ENCODE measurements at places on chromosomes 4 and X.

GRCh38 chr4:4960574-4960973 lies 58.7 kb downstream of the CYTL1 start:
- no peak for DNase-seq

DNA sequence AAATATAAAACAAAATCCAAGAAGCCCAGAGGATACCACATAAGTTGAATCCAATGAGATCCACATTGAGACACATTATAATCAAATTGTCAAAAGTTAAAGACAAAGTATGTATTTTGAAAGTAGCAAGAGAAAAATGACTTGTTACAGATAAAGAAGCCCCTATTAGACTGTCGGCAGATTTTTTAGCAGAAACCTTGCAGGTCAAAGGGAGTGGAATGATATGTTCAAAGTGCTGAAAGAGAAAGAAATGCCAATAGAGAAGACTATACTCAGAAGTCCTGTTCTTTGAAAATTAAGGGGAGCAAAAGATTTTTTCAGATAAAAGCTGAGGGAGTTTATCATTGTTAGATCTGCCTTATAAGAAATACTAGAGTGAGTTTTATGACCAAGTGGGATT lies 148.9 kb upstream of the EPHA5 start:
- no peak for DNase-seq

GRCh38 chr4:147336252-147336651 lies 144.6 kb upstream of the EDNRA start:
- DNase-seq = no peak

- DNase-seq = no peak
These were observed 20.1 kb downstream of the LYAR start for GRCh38 chr4:4269856-4270255.

DNA sequence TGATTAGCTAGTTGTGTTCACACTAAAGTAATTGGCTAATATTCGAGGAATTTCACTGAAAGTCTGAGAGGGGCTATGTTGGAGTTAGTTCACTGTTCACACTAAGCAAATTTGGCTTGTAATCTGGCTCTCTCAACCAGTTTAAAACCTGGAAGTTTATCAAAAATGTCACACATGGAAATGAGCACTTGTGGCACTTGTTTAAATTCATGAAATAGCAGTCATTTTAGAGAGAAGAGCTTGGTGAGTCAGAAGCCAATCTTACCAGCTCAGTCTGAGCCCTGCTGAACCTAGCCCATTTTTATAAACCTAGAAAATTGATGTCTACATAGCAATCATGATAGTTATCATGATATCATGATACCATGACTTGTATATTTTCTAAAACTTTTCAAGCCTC lies 90.7 kb upstream of the JADE1 start:
- DNase-seq = no peak

- no peak for DNase-seq
These were observed 174.8 kb upstream of the NPY2R start for GRCh38 chr4:155033604-155034003.

GRCh38 chr4:159209249-159209648 lies 106.4 kb downstream of the RAPGEF2 start:
- DNase-seq = no peak

DNA sequence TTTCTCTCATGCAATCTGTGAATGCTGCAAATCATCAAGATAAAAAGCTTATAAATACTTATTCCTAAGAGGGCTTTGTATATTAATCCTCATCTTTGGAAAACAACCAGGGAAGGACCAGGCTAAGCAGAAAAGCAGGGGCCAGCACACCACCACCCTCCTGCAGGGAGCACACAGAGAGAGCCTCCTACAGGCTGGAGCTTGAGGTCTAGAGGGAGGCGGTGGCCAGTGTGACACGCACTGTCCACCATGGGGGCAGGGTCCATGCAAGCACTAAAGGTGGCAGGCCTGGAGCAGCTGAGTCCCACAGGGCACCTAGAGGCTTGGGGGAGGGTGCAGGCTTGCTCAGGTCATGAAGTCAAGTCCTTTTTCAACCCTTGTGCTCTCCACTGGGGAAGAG lies 236.9 kb downstream of the TACR3 start:
- no peak for DNase-seq

DNA sequence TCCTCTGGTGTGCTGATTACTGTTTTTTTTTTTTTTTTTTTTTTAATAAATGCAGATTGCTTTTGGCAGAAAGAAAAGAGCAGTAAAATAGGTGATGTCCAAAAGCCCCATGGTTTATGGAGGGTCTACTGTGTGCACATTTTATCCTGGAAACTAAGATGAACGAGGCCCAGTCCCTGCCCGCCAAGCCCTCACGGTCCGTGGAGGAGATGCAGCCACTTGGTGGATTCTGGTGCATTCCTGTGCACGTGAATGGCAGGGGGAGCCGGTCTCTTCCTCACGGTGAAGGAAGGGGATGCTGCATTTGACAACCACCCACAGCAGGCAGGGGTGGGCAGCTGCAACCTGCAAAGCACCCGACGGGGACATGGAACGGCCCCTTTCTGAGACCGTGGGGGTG lies 100.2 kb upstream of the AFAP1 start:
- no peak for DNase-seq

GRCh38 chr4:77175201-77175611 lies 18.2 kb downstream of the CCNG2 start:
- no peak for DNase-seq

DNA sequence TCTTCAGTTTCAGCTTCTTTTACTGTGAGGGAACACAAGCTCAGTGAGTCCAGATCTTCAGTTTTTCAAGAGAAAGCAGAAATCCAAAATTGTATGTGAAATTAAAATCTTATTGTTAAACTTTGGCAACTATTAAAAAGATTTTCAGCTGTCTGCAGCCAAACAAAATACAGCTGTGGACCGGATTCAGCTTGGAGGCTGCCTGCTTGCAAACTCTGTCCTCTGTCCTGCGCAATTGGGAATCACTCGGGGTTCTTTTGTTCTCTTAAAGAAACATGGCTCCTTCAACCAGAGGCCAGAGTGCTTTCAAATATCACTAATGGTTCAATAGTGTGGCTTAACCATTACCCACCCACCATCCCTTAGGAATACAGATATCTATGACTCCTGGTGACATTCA lies 201.2 kb downstream of the CHIC2 start:
- no peak for DNase-seq

- no peak for DNase-seq
These were observed 37.2 kb upstream of the PPP2R2C start for GRCh38 chr4:6509587-6509986.

DNA sequence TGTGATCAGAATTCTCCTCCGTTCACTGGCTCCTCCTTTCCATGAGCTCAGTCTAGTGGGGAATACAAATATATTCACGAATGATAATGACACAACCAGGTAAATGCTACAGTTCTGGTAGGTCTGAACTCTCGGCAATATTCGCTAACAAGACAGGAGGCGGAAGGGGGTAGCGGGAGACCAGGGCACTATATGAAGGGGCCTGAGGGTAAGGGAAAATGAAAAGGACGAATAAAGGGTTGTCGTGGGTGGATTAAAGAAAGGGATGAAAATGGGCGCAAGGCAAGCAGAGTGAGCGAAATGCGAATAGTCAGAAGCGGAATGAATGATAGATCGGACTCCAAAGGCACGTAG lies 743 bp downstream of the NKAP start:
- no peak for DNase-seq

DNA sequence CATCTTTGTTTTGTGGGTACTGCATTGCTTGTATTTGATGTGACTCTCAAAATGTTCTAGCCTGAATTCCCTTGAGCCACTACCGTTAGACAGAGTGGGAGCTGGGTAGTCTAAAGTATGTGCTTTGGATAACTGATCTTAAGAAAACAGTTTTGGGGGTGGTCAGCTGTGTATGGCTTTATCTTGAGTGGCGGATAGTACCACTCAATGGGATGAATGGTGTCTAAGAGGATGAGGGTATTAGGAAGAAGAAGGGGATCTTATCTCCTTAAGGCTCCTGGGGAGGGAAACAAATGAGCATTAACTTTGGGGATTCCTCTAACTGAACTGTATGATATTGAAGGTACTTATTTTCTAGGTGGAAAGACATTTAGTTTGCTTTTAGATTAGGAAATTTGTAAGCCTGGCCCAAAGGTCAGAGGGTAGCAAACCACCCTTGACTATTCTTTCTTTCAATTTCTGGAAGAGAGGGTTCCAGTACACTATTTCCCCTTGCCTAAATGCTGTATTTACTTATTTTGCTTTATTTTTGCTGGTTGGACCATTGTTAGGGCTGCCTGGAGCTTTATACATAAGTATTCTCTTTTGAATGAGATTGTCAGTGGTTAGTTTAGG lies 11.3 kb downstream of the BMP2K start:
- DNase-seq = no peak

- DNase-seq = no peak
These were observed 31.1 kb downstream of the F11 start for GRCh38 chr4:186297013-186297645.

- DNase-seq = no peak
These were observed 1.1 kb downstream of the RPS6KA6 start for GRCh38 chrX:84186603-84187532.

- no peak for DNase-seq
These were observed 394.1 kb downstream of the GALNTL6 start for GRCh38 chr4:172207258-172207657.

GRCh38 chrX:74232859-74233258 lies 71.1 kb upstream of the ZCCHC13 start:
- no peak for DNase-seq

- DNase-seq = no peak
These were observed 67.8 kb downstream of the PSAPL1 start for GRCh38 chr4:7366954-7367353.

DNA sequence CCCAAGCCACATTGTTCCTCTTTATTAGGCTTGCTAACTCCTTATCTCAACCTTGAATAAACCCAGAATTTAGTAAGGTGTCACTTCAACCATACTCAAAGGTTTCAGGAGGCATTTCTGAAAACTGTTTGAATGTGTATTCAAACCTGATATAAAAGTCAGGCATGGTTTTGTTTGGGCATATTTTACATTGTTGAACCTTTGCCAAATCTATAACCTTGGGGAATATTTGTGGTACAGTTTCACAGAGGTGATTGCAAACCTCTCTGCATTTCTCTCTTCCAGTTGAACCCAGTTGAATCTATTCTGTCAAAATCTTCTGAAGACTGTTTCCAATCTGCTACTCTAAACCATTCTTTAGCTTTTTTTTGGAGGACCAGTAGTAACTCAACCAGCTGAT lies 409.0 kb downstream of the TECRL start:
- no peak for DNase-seq

DNA sequence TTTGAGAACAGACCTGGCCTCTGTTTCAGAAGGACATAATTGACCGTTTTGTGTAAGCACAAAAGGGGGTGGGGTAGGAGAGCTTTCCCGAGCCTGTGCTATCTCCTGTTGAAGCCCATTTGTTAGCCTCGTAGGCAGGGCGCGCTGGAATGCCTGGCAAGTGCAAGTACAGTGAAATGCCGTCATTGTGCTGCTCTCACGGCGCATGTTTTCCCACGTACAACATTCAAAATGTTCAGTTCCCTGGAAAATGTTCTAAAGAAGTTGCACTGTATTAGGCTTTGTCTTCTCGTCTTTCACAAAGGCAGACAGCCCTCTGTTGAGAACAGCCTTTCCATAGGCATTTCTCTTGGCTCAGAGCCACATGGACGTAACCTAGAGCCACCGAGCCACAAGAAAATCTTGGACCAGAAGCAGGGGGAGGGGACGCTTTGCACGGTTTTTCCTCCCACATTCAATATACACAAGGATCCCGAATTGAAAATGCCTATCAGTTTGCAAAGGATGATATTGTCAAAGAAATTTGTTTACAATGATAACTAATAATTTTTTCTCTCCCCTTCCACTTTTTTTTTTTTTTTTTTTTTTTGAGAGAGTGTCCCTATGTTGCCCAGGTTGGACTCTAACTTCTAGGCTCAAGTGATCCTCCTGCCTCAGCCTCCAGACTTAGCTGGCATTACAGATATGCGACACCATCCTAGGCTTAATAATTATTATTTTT lies 54.6 kb upstream of the RAPGEF2 start:
- no peak for DNase-seq

DNA sequence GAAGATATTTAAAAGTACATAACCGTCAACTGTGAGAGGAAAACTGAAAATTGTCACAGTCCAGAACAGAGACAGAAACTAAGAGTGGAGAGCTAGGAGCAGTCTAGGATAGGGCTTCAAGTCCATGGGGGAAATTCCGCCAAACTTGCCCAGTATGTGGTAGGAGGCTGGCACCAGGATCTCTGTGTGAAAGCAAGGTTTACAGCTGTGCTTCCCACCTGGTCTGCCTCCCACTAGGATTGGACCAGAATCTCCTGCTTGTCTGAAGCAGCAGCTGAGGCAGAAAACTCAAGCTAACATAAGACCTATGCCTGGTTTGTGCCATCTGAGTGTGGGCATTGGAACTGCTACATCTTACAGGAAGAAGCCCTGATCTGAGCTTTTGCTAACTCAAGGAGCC lies 18.6 kb upstream of the FHL1 start:
- DNase-seq = no peak

DNA sequence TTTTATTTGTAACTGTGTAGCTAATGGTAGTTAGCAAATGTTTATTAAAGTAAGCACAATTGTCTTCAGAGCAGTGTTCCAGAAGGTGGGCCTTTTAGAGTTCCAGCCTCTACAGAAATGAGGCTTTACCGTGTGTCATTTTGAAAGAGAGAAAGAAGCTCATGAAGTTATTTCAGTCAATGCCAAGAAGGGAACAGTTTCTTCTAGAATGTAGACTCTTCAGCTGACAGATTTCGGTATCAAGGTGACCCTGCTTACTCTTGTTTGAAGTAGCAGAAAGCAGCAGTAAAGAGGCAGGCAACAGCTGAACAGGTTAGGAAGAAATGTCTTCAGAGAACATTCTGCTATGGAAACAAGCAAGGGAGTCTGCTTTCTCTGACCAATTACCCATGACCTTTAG lies 93.6 kb downstream of the TASL start:
- DNase-seq = no peak

GRCh38 chr4:119025916-119026661 lies 109.5 kb upstream of the MYOZ2 start:
- DNase-seq = no peak

DNA sequence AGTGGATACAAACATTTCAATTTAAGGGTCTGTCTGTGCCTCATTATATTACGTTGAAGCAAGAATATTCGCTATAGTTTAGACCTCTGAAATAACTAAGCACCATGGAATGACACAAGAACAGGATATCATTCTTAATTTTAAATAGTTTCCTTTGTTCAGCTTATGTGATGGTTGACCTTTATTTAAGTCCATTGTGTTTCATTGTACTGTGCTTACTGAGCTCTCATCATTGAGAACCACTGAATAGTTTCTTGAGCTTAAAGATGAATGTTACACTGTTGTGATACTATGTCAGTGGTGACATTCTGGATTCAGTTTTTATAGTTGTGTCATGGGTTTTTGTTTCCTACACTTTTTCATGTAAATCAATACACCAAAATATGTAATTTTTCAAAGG lies 239.3 kb downstream of the RPA4 start:
- DNase-seq = no peak

DNA sequence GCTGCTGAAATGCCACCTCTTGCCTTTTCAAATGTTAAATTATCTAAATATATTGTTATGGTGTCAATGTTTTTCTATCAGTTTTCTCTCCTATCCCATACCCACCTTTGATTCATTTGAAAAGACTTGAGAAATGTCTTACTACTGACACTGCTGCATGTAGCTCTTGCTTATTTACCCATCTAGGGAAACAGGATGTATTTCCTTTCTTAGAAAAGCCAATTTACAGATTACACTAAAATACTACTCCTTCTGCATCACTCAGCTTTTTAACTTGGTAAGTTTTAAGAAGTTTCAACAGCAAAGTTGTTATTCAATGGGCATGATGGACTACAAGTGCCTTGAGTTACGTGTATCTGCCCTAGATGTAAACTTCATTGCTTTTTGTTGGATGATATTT lies 13.2 kb upstream of the KCNE5 start:
- DNase-seq = no peak

GRCh38 chrX:153967536-153968224 lies 3.9 kb downstream of the HCFC1 start:
- DNase-seq = no peak

All from activated naive CD4-positive, alpha-beta T cell treated with anti-CD3 and anti-CD28 coated beads, Interleukin-2, amount 50 U/mL, for 16 hours (primary cell).